ENCODE measurements at places on chromosomes 6 and 20.

DNA sequence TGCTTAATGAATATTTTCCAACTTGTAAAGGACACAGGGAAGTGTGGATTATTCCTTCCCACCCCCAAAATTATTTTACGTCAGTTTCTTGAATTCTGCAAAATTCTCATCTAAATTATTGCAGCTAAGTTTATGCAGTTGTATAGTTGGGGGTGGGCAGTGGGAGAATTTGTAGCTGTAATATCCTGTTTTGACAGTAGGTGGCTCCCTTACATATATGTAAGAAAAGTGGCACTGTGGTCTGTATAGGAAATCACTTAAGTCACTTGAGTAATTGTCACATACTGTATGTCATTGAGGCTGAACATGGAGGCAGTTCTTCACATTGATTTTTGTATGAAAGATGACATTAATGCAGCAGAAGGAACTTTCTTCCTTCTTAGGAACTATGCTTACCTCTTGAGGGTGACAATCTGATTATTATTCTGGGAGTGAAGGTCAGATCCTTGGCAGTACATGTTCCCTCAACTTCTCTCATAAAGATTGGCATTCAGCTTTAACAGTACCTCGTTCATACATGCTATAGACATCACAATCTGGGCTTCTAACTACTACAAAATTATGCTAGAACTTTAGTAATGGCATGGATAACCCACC is 14.6 kb upstream of the CFAP206 start:
- DNase-seq: no peak

- no peak for DNase-seq
Measured at GRCh38 chr6:100116411-100117194, 122.6 kb upstream of the MCHR2 start.

DNA sequence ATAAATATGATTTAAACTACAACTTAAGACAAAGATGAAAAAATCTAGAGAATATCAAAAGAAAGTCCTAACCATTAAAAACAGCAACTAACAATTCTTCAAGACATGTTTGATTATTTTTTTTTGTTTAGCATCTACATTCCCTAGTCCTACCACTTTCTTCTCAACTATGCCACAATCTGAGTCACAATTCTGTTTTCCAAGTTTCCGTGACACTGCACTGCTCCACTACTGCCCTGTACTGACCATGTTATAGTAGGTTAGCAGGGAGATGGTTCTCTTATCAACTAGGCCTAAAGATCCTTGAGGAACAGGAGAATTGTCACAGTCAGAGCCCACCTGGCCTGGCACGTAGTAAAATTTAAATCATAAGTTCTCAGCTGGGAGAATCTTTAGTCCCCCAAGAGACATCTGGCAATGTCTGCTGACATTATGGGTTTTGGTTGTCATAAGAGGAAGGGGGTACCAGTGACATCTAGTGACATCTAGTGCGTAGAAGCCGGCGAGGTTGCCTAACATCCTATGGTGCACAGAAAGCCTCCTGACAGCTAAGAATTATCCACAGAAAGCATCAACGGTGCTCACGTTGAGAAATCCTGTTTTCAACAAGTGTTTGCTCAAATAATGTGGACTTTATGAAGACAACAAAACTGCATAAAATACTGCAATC is 100.5 kb downstream of the PDE10A start:
- no peak for DNase-seq

DNA sequence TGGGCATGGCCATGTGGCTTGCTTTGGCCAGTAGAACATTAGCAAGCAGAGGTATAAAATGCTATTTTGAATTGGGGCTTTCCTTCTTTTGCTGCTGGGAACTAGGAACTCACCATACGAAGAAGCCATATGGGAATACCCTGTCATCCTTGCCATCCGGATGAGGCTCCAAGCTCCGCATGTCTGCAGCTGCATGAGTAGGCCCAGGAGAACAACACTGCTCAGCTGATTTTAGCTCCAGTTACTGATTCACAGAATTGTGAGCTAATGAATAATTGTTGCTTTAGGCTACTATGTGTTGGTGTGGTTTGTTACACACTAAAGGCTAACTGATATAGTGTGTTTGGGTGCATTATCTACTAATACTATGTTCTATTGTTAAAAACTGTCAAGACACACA is 2.7 kb upstream of the PLCB4 start:
- no peak for DNase-seq

- DNase-seq: no peak
Measured at GRCh38 chr20:22796469-22797077, 212.2 kb upstream of the FOXA2 start.

GRCh38 chr6:42374018-42374669 is 77.6 kb downstream of the TRERF1 start:
- no peak for DNase-seq

DNA sequence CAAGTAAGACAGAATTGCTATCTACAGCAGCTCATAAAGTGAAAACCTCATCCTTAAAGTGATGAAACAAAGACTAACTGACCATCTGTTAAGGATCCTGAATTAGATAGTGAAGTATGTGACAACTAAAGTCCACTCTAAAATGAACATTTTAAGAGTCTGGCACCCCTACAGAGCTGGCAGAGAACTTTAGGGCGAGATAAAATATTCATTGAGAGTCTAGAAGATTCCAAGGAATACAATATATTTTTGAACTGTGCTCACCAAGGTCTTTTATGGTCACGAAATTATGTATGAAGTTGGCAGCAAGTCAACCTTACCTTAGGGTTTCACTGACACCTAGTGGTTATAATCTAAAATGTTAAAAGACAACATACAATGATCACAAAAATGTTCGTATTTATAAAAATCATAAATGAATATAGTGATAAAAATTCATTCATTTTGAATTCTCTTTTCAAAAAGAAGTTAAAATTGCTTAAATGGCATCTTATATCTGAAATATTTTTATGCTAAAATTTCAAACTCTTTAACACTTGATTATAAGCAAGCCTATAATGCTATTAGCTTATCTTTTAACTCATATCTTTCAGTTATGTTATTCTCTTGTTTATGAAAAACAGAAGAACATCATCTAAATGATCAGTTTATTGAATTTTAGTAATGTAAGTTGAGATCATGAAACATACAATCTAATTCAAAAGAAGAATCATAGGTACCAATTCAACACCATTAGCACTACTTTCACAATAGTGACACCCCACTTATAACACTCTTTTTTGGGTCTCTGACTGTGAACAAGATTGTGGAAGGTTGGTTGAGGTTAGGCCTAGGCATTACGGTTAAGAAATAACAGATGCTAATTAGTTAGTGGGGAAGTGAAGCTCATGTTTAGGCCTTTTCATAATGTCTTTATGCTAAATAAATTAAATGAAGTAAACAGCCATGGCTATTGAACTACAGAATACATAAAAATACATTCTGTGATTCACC is 27.5 kb downstream of the RSPH3 start:
- DNase-seq: no peak

- no peak for DNase-seq
Measured at GRCh38 chr6:41187924-41188886, 12.7 kb downstream of the TREML2 start.

GRCh38 chr6:89146718-89147700 is 1.2 kb downstream of the PM20D2 start:
- no peak for DNase-seq

- DNase-seq: no peak
Measured at GRCh38 chr6:5878792-5879191, 127.9 kb downstream of the NRN1 start.

GRCh38 chr6:27332692-27333641 is 20.9 kb upstream of the POM121L2 start:
- no peak for DNase-seq

GRCh38 chr6:125231574-125232343 is 70.0 kb downstream of the HDDC2 start:
- DNase-seq: no peak

DNA sequence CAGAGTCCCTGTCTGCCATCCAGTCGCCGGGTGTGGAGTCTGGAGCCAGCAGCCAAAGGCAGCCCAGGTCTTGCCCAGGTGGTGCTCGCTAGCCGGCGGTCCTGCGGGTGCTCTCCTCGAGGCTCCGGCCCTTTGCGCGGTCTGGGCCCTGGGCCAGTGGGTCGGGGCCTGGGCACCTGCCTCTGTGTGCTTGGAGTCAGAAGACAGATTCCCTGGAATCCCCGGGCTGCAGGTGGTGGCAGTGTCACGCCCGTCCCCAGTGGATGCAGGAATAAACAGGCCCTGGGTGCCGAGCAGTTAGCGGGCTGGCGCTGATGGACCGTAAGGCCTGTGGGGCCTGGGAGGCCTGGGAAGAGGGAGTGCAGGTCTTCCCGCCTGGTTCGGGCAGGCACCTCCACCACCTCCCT is 5.3 kb downstream of the SS18L1 start:
- DNase-seq: no peak

- no peak for DNase-seq
Measured at GRCh38 chr6:112298021-112298745, 43.8 kb upstream of the LAMA4 start.

DNA sequence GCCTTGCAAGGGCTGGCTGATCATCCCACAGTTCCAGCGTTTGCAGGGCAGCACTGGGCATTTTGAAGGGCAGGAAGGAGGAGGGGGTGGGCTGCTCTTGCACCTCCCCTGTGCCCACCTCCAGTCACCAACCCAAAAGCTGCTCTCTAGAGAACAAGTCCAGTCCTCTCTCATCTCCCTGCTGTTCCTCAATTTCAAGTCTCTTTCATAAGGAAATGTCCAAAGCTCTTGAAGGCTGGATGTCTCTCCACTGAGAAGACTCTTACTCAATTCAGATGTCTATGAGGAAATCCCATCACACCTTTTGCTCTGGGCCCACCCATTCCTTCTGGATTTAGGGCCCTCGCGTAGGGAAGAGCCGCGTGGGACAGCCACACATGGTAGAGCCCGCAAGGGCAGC is 31.7 kb downstream of the WRNIP1 start:
- DNase-seq: no peak

DNA sequence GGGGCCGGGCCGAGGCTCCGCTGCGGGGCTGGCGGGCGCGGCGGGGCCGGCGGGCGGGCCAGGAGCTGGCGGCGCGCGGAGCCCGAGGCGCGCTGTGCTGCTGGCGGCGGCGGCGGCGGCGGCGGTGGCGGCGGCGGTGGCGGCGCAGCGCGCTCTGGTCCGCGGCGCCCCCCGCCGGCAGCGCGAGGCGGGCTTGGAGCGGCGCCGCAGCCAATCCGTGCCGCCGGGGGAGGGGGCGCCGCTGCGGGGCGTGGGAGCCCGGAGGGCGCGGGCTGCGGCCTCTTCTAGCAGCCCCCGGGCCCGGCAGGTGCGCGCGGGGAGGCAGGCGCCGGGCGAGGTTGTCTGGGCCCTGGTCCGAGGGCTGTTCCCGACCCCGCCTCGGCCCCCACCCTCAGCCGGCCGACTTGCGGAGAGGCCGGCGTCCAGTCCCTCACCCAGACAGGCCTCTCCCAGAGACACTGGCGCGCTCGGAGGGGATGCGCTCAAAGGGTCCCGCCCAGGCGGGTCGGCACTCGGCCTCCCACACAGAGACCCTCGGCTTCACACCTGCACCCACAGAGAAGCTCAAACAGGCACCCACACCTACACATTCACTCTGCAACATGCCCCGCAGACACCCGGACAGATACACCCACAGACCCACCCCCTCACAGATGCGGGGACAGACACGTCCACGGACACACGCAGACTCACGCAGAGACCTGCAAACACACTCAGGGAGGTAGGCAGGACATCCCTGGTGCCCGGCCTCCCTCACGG is at the start of gene RIMS4:
Gene RIMS4 (minus strand): TSS at position 156 of the 759 bp plus-strand sequence. CDS start 275 bp downstream, outside the sequence.
- peak; percentile 70 for DNase-seq

DNA sequence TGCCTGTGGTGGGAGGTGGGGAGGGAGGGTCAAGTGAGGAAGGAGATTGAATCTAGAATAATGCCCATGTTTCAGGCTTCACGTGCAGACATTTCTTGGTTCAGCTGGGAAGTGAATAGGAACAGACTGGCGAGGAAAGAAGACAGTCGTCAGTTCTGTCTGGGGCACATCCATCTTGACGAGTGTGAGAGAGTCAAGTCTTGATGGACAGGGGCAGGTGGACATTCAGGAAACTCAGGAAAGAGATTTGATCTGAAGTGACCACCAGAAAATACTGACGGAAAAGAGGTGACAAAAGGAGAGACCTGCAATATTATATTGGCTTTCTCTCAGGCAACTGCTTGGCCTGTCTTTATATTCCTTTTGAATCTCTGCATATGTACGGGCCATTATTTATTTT is 68.6 kb downstream of the ESR1 start:
- DNase-seq: no peak

DNA sequence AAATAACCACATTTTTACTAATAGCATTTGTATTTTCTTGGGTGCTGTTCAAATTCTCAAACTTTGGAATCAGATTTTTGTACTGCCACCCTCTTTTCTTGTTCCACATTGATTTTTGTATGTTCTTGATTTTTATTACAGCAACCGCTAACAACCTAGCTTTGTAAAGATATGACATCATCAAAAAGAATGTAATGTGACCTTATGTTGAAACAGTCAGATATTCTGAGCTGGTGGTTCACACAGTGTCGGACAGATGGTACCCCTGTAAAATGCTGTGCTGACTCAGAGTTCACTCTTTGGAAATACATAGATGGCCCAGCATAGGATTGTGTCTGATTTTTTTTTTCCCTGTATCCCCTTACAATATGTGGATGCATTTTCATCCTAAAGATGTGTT is 118.9 kb downstream of the QKI start:
- DNase-seq: no peak

DNA sequence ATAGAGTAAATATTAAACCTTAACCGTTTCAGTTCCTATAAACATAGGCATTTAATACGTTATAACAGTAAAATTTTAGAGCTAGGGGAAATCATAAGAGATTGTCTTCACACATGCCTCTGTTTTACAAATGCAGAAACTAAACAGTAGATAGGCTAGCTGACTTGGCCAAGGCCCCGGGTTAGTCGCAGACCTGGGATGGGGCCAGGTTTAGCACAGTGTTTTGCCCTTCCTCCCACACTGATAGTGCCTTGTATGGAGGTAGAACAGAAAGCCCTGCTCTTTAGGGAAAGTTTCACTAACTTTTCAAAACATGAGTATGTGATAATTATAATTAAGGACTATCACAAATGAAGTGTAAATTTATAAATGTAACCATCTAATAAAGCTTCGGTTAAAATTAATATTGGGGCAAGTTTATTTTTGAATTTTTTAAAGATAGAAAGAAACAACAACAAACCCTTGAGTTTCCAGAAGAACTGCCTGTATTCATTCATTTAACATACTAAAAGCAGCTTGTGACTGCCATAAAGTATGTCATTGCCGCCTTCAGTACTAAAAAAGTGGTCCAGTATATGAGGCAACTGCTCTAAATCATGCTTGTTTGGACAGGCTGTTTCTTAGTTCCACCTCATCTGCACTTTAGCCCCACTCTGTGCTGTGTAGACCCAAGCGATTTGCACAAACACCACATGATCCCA is 62.5 kb upstream of the LOC128125822 start:
- DNase-seq: no peak

DNA sequence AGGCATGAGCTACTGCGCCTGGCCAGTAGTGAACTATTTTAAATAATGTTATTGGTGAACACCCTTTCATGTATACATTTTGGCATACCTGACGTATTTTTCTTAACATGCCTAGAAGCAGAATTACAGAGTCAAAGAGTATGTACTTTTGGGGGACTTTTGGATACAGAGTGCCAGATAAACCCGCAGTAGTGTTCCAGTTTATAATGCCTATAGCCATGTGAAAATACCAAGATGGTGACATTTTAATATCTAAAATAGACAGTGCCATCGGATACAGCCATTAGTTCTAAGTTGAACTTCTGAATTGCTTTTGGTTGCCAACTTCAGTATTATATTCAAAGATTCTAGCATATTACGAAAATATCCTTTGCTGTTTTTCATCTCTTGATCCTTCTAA is 20.3 kb downstream of the TM9SF4 start:
- no peak for DNase-seq

GRCh38 chr20:23456873-23457272 is 4.2 kb upstream of the CST11 start:
- no peak for DNase-seq

GRCh38 chr6:34855463-34855862 is 32.4 kb downstream of the TAF11 start:
- no peak for DNase-seq
